EH (cell line): ENCODE measurements at places on chromosomes 1 and 21.

DNA sequence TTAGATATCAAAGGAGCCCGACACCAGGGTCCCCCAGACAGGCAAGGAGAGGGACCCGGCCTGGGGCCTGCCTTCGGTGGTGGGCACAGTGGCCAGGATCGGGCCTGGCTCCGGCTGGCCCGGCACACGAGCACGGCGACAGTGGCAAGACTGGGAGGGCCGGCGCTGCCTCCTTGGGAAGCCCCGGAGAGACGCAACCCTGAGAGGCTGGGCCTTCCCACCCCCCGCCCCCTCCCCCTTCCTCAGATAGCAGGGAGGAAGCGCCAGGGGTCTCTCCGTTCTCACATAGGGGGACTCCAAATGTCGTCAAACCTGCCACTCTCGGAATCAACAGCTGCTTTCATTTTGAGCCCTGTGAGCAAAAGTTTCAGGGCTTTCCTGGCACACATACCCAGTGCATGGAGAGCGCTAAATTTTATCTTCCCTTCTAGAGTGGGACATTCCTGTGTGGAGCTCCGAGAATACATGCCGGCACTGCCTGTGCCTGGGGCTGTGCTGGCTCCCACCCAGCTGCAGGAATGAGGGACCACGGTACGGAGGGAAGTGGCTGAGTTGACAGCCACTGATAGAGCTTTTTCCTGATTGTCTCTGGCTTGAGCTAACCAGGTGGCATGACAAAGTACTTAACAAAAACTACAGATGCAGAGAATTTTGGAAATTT lies 62.4 kb downstream of the CD247 start:
- peak; percentile 24 for DNase-seq

DNA sequence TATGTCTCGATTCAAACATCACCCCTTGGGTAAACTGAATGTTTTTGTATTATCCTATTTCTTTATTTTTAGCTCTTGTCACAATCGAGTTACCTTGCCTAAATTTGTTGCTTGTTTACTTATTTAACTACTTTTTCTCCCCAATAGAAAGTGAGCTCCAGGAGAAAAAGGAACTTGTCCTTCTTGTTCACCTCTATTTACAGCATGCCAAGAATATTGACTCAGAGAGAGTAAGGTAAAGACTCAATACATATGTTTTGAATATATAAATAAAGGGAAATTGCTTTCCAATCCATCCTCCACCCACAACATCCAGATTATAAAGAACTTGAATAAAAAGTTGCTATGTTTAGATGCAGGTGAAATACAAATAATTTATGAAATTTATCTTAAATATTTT lies 107.3 kb upstream of the PDC start:
- DNase-seq: no peak

- peak; percentile 74 for DNase-seq
Observed at GRCh38 chr1:221344693-221345092, 397.2 kb downstream of the DUSP10 start.

DNA sequence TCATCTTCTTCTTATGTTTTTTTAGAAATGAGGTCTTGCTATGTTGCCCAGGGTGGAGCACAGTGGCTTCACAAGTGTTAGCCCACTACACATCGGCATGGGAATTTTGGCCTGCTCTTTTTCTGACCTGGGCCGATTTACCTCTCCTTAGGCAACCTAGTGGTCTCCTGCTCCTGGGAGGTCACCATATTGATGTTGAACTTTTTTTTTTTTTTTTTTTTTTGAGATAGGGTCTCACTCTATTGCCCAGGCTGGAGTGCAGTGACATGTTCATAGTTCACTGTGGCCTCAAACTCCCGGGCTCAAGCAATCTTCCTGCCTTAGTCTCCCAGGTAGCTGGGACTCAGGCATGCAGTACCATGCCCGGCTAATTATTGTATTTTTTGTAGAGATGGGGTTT lies 7.5 kb downstream of the AK2 start:
- no peak for DNase-seq

- DNase-seq: no peak
Observed at GRCh38 chr1:220726634-220727033, 21.5 kb upstream of the MTARC2 start.

DNA sequence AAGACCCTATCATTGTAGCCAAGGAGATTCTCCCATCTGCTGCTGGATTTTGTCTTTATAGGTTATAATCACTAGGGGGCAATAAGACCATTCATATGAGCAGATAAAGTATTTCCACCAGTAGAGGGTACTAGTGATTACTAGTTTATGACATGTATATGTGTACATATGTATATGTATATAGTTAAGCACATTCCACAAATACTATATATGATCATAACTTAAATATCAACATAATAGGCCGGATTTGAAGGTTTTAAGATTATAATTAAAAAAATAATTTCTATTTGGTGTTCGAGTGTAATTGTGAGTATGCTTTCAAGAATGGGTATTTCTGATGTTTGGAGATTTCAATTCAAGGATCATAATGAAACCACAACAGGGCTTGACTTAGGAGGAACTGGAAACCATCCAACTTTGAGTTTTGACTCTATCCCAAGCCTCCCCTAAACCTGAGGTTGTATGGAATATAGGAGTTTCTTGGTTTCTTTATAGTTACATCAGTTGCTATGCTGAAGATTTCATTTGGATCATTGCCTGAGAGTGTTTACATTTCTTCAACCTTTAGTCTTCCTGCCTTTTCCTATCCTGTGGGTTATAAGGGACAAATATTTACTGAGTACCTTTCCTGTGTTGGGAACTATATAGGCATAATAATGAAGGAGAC lies 16.9 kb downstream of the TCEANC2 start:
- peak; percentile 62 for DNase-seq

- peak; percentile 41 for DNase-seq
Observed at GRCh38 chr1:17207046-17207445, 2.1 kb downstream of the PADI1 start.

- no peak for DNase-seq
Observed at GRCh38 chr1:185200889-185201288, 43.9 kb downstream of the SWT1 start.

- peak; percentile 62 for DNase-seq
Observed at GRCh38 chr1:42282024-42282579, 52.9 kb downstream of the FOXJ3 start.

DNA sequence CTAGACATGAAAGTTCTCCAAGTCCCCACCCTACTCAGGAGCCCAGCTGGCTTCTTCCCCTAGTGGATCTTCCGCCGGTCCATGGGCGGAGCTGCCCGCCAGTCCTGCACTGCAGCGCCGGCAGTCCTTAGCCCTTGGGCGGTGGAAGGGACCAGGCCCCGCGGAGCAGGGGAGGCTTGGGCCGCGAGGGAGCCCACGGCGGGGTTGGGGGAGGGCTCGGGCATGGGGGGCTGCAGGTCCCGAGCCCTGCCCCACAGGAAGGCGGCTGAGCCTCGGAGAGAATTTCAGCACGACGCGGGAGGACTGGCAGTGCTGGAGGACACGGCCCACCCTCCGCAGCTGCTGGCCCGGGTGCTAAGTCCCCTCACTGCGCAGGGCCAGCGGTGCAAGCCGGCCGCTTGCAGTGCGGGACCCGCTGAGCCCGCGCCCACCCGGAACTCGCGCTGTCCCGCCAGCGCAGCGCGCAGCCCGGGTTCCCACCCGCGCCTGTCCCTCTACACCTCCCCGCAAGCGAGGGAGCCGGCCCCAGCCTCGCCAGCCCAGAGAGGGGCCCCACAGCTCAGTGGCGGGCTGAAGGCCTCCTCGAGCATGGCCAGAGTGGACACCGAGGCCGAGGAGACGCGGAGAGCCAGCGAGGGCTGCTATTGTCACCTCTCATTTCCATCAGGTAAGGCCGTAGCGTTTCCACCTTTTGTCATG lies 1398.6 kb downstream of the MRPL39 start:
- DNase-seq: no peak

DNA sequence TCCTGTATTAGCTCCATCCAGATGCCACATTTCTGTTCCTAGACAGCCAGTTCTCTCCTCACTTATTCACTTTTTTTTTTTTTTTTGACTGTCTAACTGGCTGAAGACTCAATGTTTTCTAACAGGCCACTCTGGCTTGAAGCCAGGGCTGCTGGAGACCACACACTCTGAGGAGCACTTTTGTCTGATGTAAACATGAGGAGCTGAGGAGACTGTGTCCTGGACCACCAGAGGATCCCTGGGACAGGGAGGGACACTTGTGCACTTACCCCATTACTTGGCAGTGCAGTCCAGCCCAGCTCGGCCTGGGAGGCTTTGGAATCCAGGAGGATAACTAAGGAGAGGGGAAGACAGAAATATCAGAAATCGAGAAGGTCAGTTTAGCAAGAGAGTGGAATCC lies 2.4 kb downstream of the EPHA10 start:
- DNase-seq: no peak

GRCh38 chr1:87428883-87429282 lies 100.2 kb downstream of the LMO4 start:
- no peak for DNase-seq

- DNase-seq: no peak
Observed at GRCh38 chr1:11156963-11157362, 32.2 kb upstream of the ANGPTL7 start.

DNA sequence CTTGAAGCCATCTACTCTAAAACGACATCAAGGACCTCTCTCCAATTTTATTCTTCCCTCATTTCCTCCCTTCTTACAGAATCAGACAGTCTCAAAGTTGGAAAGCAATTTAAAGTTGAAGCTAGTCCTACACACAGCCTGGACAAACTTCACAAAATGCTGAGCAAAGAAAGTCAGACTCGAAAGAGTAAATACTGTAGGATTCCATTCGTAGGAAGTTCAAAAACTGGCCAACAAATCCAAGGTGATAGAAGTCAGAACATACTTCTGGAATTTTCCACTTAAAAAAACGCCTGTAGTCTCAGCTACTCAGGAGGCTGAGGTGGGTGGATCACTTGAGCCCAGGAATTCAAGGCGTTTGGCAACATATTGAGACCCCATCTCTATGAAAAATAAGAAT lies 19.6 kb downstream of the SYF2 start:
- no peak for DNase-seq

GRCh38 chr1:209761011-209761635 lies 5.3 kb downstream of the TRAF3IP3 start:
- DNase-seq: peak; percentile 51

- DNase-seq: no peak
Observed at GRCh38 chr1:37415611-37416244, 58.7 kb upstream of the ZC3H12A start.

GRCh38 chr21:41445465-41445862 lies 19.4 kb downstream of the MX1 start:
- no peak for DNase-seq

DNA sequence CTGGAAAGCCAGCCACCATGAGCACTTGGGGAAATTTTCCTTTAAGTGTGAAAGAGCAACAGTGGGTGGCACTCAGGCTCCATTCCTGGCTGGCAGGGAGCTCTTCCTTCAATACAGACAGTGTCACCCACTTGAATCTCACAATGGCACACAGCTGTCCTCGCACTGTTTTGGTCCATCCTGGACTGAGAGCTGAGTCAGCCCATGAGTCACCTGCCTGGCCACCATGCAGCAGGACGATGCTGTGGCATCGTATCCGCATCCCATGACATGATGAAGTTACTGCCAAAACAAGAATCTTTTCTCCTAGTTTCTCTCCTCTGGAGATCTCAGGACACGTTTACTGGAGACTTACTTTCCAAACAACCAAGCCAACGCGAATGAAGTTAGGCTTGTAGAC lies 6.0 kb downstream of the TMPRSS2 start:
- no peak for DNase-seq

GRCh38 chr1:40003156-40004093 lies 37.1 kb upstream of the CAP1 start:
- no peak for DNase-seq

- peak; percentile 41 for DNase-seq
Observed at GRCh38 chr1:60969971-60970509, 112.3 kb upstream of the NFIA start.

GRCh38 chr21:17901458-17902079 lies 82.4 kb upstream of the C21orf91 start:
- DNase-seq: no peak

DNA sequence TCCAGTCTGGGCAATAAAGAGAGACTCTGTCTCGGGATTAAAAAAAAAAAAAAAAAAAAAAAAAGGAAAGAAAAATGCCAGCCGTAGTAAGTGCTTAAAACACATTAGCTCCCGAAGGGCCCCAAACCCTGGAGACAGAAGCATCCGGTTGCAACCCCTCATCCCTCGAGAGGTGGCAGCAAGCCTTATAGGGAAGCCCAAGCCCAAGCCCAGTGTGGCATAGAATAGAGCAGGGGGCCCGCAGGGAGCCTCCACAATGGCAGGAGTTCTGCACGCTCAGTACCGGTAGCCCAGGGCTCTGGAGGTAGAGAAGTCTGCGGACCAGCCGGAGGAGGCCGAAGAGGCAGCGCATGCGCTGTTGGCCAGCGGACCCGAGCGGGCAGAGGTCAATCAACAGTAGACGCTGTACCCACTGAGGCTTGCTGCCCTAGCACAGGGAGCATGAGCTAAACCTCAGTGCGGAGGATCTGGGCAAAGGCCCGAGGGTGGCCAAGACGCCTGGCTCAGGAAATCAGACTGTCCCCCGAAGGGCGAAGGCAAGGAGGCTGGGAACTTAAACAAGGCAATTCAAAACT lies 34.1 kb upstream of the C1orf198 start:
- no peak for DNase-seq

GRCh38 chr1:235533476-235534168 lies 29.4 kb upstream of the B3GALNT2 start:
- no peak for DNase-seq

DNA sequence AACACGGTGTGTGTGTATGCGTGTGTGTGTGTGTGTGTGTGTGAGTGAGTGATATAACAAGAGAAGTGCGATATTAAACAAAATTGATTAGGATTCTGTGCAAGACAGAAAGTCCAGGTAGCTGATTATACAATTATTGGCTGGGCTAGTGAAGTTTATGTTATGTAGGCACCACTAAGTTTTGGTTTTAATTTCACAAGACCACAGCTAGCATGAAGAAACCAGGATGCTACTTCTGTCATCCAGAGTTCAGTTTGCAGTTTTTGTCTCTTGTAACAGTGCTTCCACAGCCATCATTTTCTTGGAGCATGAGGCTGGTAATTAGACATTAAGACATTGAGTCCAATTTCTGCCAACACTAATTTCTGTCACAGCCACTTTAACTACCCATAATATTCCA lies 1590.2 kb upstream of the B3GALT2 start:
- no peak for DNase-seq

DNA sequence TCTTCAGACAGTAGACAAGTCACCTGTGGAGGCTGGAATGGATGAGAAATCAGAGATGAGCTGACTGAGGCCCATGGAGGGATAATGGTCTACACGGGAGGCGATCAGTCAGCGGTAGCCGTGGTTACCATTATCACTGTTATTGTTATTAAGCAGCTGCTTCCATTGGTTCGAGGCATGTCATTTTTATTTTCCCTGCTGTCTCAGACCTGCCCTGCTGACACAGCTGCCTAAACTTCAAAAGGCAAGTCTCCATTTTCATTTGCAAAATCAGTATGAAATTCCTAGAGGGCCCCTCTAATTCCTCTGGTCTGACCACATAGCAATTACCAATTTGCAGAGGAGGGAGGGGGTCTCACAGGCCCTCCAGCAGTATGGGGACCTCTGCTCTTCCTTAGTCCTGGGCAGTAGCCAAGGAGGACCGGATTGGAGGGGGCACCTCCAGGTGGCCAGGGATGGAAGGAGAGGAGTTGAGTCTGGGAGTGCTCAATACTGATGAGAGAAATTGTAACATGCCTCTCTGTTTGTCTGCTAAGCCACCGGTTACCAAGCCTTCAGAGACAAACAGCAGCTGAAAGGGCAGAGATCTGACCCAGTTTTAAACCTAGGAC lies 184.2 kb downstream of the TRABD2B start:
- no peak for DNase-seq

GRCh38 chr1:18634276-18634675 lies 3.6 kb downstream of the PAX7 start:
- DNase-seq: no peak
